ENCODE measurements at places on chromosomes 16 and 17.

GRCh38 chr16:70493802-70494201, 29.6 kb downstream of the COG4 start:
- no peak for DNase-seq

DNA sequence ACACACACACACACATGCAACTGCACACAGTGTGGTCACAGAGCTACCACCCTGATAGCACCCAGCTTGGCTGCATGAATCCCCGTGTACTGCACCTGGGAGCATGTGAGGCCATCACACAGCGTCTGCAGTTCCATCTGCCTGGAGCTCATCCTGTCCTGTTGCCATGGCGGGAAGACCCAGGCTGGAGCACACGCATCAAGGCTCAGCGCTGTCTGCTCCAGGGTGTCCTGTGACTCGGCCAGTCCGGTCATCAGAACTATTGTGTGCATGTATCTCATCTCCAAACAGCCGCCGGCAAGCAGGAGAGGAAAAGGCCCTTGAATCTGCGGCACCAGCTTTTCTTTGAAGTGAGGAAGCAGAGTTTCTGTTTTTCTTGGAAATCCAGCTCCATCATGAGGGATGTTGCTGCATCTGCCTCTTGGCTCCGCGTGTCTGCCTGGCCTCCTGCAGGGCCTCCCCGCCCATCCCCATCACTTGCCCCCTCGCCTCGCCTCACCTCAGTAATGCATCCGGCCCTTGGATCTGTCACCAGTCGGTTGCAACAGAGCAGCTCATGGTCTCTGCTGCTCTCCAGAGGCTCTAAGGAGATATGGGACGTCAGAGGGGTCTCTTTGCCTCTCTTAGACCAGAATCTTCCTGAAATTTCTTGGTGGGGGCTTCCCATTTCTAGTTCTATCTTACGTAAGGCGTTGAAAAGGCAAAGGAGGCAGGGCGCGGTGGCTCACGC, 23.7 kb downstream of the CACNG4 start:
- DNase-seq: no peak

- DNase-seq: no peak
These were observed 61.7 kb downstream of the KPNA2 start for GRCh38 chr17:68097161-68097805.

DNA sequence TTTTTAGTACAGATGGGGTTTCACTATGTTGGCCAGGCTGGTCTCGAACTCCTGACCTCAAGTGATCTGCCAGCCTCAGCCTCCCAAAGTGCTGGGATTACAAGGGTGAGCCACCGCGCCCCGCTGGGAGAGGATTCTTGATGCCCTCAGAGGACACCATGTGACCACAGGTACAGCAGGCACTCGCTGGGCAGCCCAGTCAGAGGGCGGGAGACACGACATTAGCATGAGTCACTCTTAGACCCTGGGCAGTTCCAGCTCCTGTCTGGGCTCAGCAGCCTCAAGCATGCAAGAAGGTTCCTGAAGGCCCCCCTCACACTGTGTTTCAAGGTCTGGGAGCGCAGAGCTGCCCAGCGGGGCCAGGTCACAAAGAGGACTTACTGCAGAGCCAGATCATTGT, 11.9 kb downstream of the STAC2 start:
- DNase-seq: no peak

GRCh38 chr16:55203570-55203969, 120.4 kb upstream of the IRX6 start:
- no peak for DNase-seq

GRCh38 chr16:79045191-79045590, 555.3 kb downstream of the MAF start:
- no peak for DNase-seq

- no peak for DNase-seq
These were observed 9.7 kb downstream of the MYO15A start for GRCh38 chr17:18117982-18118975.

- no peak for DNase-seq
These were observed 35.6 kb downstream of the RPA1 start for GRCh38 chr17:1865252-1866037.

DNA sequence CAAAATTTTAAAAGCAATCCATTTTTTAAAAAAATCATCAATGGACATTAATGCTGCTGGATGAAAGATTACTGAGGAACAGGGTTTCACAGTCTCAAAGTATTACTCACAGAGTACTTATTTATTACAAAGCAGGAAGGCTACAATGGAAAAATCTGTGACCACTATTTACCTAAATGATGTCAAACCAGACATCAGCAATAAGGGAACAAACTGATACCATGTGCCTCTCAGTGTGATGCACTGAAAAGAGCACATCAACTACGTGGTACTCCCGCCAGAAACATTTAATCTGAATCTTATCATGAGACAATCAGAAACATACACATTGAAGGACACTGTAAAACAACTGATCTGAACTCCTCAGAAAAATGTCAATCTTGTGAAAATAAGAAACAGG, 124.2 kb downstream of the PARN start:
- DNase-seq: no peak

GRCh38 chr16:67329901-67330300, 3.3 kb downstream of the LRRC36 start:
- DNase-seq: no peak

DNA sequence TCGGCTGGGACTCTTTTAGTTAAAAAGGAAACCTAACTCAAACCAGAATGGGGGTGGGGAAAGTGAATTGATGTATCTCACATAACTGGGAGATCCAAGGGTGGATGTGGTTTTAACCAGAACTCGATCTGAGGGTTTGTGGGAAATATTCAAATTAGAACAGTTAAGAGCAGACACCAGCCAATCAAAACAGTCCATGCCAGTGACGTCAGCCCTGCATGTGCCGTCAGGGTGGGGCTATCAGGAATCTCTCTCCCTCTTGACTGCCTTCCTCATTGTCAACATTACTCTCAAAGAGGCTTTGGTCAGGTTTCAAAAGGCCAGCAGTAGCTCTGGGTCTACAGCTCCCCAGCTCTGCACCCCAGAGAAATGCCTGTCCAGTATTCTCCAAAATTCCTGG, 94.2 kb upstream of the HSBP1 start:
- DNase-seq: no peak

- DNase-seq: no peak
These were observed 66.4 kb downstream of the CMC2 start for GRCh38 chr16:80940069-80940856.

GRCh38 chr17:4003501-4004421, 39.5 kb upstream of the ATP2A3 start:
- DNase-seq: no peak

DNA sequence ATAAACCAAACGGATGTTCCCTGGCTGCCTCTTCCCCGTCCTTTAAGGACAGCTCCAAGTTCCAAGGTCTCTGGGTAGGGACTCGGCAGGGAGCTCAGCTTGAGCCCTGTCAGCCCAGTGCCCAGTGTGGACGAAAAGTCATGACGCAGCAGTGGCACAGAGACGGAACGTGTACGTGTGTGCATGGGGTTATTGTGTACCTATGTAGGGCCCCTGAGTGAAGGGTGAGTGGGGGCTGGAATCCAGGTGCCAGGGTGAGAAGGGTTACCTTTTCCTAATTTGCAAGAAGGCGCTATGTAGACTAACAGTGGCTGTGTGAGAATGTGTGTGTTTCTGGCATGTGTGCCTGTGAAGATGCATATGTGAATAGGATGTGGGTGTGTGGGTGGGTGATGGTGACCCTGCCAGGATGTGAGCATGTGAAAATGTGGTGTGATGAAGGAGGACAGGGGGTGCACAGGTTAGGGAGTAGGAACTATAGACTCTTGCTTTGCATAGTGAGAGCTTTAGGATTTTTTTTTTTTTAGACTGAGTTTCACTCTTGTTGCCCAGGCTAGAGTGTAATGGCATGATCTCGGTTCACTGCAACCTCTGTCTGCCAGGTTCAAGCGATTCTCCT, 6.0 kb downstream of the SCN4A start:
- DNase-seq: no peak

- no peak for DNase-seq
These were observed 25.1 kb upstream of the MED13 start for GRCh38 chr17:62090021-62090824.

- no peak for DNase-seq
These were observed 4.4 kb upstream of the CBFB start for GRCh38 chr16:67024384-67025209.

DNA sequence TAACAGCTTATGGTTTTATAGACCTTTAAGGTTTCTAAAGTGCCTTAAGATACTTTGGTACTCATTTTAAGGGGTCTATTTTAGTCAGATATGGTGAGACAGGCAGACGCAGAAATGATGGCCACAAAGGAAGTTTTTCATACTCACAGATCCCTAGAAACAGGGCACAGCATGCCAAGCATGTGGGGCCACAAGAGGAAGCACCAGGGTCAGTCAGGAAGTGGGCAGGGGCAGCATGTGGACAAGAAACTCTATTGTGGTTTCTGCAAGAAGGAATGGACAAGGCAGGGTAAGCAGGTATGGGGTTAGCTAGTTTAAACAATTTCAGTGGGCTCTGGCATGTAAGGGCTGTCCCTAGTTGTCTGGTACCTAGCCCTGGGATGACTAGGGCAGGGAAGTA, 8.5 kb downstream of the EFCAB3 start:
- no peak for DNase-seq

GRCh38 chr17:50605429-50605828, 29.3 kb upstream of the ABCC3 start:
- no peak for DNase-seq

DNA sequence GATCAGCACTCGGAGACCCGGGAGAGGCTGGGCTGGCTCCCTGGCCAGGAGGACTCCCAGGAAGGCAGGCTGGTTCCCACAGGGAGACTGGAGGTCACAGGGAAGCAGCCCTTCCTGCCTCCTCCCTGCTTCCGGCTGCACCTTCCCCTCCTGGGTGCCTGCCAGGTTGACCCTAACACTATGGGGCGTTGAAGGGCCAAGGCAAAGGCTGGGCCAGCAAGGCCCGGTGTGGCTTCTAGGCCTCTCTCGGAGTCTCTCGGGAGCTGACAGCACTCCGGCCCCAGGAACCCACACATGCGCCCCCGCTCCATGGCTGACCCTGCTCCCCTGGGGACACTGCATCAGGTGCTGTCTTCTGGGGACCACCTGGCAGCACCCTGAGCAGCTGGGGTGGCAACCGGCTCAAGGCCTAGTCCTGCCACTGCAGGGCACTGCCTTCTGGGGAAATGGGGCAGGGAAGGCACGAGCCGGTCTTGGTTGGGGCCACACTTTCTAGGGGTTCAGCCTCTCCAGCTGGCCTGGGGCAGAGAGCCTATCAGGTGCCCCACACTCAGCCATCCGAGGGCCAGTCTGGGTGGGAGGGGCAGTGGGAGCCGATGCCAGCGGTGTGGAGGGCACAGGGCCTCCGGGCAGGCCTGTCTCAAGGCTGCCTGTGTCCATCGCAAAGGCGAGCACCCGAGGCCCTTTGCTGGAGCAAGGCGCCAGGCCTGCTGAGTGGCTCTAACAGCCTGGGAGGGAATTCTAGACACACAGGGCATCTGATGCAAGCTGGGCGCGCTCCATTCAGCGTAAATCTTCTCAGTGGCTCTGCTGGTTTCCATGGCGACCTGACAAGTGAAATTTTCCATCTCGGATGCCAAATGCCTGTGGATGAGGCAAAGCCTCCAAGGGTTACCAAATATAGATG, 5.6 kb upstream of the MTSS2 start:
- peak; percentile 85 for DNase-seq

All from occipital lobe (tissue), 3 donors.